IPS DF 19.7 (cell line): ENCODE measurements at places on chromosomes 12 and 14.

DNA sequence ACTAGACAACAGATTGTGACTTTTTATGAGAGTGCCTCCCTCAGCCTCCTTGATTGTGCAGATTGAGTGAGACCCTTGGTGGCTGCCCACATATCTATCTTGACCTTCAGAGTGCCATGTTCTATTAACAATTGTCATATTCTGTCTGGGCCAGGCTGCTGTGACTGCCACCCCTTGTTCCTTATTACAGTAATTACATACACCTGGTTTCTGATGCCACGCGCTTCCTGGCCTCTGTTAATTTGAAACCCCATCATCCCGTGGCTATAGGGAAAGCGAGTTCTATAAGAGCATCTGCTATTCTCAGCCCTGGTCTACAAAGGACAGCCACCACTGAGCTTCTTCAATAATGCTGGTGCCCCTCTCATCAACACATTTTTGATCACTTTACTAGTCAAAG is 228.7 kb downstream of the PCNX1 start:
- DNase-seq = no peak

DNA sequence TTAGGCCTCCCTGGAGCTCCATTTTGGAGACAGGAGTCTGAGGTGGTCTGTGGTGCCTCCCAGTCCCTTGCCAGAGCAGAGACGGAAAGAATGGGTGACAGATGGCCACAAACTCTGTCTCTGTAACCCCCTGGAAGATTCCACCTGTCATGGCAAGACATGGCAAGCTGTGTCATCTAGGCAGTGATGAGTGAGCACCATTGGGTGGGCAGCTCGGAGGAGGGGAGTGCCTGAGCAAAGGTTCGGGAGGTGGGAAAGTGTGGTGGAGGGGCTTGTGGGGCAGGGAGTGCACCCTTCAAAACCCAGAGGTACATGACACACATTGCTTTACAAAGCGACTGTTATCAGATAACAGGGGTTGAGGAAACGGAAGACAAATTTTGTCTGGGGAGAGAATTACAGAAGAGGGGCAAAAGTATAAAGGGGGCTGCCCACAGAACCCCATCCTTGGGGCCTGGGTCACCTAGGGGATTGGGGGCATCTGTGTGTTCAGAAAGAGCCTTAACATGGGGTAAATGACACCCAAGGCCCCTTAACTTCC is 3.5 kb downstream of the RIN3 start:
- DNase-seq = no peak

- DNase-seq = no peak
These were observed 94.1 kb downstream of the FBXL14 start for GRCh38 chr12:1500095-1500801.

GRCh38 chr12:50690925-50691324 is 73.0 kb upstream of the ATF1 start:
- DNase-seq = no peak

GRCh38 chr12:71045781-71046180 is 112.0 kb downstream of the TSPAN8 start:
- DNase-seq = no peak

GRCh38 chr14:31962920-31963319 is 114.2 kb upstream of the ARHGAP5 start:
- DNase-seq = no peak

DNA sequence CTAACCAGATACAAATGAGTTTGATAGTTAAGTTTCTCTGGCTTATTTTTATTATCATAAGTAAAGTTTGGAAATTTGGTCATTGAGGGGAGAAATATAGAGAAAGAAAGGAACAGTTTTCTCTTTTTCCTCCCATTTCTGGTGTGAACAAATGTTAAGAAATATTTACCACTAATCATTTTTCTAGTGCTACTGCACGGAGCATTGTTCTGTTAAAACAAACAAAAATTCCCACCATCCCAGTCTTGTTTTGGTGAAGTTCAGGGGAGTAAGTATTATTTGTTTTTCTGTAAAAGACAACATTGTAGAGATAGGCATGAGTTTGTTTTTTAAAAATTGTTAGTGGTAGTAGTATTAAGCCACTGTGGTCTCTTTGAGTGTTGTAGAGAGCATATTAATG is 135.3 kb downstream of the FGD4 start:
- DNase-seq = no peak

- DNase-seq = no peak
These were observed 1.0 kb upstream of the NR4A1 start for GRCh38 chr12:52050116-52050757.

GRCh38 chr12:19915392-19916195 is 452.7 kb upstream of the PDE3A start:
- no peak for DNase-seq

- DNase-seq = no peak
These were observed 411.8 kb upstream of the STXBP6 start for GRCh38 chr14:25461780-25462179.

DNA sequence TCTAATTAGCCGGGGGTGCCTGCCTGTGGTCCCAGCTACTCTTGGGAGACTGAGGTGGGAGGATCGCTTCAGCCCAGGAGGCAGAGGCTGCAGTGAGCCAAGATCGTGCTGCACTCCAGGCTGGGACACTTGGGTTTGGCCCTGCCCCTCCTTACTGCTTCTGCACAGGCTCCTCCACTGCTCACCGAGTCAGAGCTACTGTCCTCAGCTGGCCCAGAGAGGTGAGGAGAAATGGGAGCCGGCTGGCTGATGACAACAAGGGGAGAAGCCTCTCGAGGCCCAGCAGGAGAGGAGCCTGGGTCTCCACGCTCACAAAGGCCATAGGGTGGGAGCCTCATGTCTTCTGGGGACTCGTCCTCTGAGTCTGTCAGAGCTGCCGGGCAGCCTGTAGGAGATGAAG is 13.7 kb downstream of the CALCOCO1 start:
- no peak for DNase-seq

DNA sequence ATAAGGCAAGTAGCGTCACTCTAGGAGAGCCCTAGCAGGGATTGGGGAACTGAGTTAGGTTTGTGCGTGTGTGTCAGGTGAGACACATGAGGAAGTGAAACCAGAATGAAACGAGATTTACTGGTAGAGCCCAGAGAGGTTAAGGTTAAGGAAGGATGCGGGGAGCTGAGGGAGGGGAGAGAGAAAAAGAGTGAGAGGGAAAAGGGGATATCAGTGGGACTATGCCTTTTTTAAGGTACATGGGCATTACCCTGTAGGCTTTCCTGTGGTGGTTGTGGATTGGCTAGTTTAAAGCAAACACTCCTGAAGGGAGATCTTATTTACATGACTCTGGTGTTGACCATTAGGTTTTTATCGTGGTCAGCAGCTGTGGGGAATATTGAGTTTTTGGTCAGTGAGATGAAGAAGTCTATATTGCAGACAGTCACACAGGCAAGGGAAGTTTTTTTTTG is 13.9 kb downstream of the ZDHHC17 start:
- DNase-seq = no peak

DNA sequence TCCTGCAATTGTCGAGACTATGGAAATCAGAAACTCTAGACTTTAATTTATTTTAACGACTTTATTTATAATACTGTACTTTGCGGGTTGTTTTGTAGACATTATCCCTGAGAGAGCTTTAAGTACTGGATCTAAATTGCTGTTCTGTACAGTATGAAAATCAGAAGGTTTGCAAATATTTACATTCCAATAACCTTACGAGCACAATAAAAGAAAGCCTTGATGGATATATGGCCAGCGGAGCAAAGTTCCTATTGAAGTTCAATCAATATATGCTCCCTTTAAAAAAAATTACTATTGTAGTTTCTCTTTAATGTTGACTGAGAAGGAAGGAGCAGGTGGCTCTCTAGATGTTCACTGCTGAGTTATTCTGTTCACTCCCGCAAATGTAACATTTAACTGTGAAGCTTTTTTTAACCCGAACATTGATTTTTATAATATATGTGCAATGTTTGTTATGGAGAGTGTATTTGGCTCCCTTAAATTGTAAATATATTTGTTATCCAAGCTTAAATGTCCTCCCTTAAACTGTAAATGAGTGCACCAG is 235.3 kb downstream of the PLCZ1 start:
- no peak for DNase-seq

- no peak for DNase-seq
These were observed 22.4 kb upstream of the GPR33 start for GRCh38 chr14:31510222-31510621.

DNA sequence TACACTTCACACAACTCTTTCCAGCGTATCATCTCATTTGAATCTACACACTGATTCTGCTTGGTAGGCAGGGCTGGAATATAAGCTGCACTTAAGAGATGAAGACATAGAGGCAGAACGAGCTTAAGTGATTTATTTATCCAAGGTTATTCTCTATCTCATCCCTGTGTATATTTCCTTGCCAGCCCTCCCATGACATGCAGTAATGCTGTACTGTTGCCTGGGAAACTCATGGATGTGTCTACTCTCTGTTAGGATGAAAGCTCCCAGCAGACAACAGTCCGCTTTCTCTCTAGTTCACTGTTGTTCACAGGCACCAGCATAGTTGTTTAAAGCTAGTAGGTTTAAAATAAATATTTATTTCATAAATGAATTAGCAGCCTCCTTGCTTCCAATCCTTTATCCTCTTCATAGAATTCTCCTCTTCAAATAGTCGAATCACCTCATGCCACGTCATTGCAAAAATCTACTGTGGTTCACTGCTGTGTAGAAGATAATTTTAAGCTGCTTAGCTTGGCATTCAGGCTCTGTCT is 25.4 kb downstream of the FGF6 start:
- DNase-seq = no peak

DNA sequence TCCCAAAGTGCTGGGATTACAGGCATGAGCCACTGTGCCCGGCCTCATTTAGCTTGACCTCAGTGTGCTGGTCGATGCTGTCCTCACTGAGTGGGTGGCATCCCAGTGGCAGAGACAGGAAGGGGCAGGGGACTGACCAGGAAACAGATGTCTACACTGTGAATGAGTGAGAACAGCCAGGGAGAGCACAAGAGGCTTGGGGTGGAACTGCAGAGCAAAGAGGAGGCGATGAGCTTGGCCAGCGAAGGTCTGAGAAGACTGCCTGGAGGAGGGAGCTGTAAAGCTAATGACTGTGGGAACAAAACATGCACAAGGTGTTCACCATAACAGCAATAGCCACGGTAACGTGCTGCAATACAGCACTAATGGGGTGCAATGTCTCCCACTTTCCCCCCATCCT is 57.2 kb upstream of the BEGAIN start:
- no peak for DNase-seq

GRCh38 chr12:119036878-119037825 is 55.8 kb downstream of the SRRM4 start:
- no peak for DNase-seq

DNA sequence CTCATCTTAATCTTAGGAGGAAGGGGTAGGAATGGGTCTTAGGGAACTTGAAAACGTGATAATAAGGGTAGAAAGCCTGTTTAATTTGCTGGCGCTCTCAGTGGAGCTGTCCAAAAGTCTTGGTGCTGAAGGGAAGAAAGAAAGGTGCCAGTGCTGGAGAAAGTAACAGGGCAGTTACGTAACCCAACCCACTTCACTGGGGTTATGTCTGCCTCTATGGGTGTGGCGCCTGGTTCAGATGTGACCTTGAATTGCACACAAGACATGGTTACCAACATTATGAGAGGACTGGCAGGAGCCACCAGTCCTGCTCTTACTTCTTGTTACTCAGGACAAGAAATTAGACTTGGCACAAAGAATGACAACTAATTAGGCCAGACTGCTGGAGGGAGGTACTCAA is 18.6 kb upstream of the GPATCH2L start:
- no peak for DNase-seq

GRCh38 chr14:76329951-76330350 is 46.0 kb upstream of the ESRRB start:
- DNase-seq = no peak

DNA sequence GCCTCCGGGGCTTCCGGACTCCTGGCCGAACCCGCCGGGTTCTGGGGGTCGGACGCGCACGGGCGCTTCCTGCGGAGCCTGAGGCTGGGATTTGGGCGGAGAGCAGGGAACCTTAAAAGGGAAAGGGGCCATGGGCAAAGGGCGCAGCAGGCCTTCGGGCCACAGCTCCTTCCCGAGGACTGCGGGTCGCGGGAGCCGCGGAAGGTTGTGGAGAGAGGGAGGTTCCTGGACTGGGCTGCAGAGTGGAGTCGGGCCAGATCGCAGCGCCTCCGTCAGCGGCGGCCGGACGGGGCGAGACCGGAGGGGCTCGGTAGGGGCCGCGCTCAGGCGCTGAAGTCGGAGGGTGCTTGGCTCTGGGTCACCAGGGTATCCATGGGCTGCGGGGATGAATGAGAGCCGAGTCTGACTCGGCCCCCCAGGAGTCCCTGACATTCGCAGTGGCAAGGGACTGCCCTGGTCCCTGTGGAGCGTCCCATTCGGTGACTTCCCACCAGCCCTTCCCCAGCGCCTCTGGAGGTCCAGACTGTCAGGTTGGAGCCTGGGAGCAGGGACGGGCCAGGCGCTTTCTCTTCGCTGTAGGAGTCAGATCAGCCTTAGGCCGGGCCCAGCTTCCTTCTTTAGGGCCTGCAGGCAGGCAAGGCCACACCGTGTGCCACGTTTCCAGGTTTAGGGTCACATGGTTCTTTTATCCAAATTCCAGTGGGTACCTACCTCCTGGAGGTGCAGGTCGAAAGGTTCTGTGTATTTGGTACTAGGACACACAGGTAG is 938 bp upstream of the SLC25A29 start:
- no peak for DNase-seq

GRCh38 chr14:21978999-21979314 is 305.3 kb upstream of the OR4E1 start:
- DNase-seq = no peak

DNA sequence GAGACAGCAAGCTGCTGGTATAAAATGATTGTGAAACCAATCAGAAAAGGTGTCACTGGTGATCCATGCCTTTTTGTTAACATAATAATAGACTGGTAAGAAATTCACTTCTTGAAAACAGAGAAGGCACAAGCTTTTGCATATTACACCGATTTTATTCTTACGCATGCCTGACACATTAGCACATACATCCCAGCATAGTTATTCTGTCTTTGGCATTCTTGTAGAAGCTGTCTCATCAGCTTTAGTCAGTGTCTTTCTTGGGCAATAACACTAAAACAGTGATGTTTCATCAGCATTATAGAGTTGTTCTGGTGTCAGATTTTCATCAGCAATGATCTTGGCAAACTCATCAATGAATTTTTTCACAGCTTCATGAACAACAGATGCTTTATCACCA is 283.4 kb upstream of the TMTC1 start:
- DNase-seq = no peak

GRCh38 chr12:127169321-127170181 is 1097.4 kb upstream of the TMEM132C start:
- no peak for DNase-seq

GRCh38 chr12:93536766-93537488 is 35.5 kb upstream of the SOCS2 start:
- no peak for DNase-seq
